MG63 (cell line): ENCODE measurements at places on chromosomes 3 and 15. TPM values are rescaled to one million over a fixed set of nuclear protein-coding genes. Genes with fewer than 3 reads are reported as not detected.

Gene ISLR2
- not detected in 2 replicates for total RNA-seq

Gene PLSCR1
- 113 and 117 TPM in 2 replicates for total RNA-seq

Gene CELSR3
- 0.05 and 0.16 TPM in 2 replicates for total RNA-seq

Gene KBTBD12
- not detected in 2 replicates for total RNA-seq

Gene FMN1
- total RNA-seq, result 0.25 and 9.0 TPM in 2 replicates

Gene SMAD6
- total RNA-seq, result 34.3 and 37.8 TPM in 2 replicates

Gene SNTN
- total RNA-seq, result not detected in 2 replicates

Gene GCNT3
- not detected in 2 replicates for total RNA-seq

Gene SKOR1
- total RNA-seq, result not detected in 2 replicates

Gene ACP3
- total RNA-seq, result not detected in 2 replicates

Gene CYP8B1
- total RNA-seq, result not detected in 2 replicates

Gene TM4SF4
- not detected in 2 replicates for total RNA-seq

Gene PLA2G4B
- total RNA-seq, result 0.20 TPM in 1 of 2 replicates, not detected in the other

Gene TCTA
- 22.3 and 22.6 TPM in 2 replicates for total RNA-seq

Gene PAK6
- 3.9 TPM in 1 of 2 replicates, not detected in the other for total RNA-seq

Gene DZIP1L
- total RNA-seq, result 14.9 and 20.1 TPM in 2 replicates

Gene CEP152
- 2.3 and 7.4 TPM in 2 replicates for total RNA-seq

Gene ZNF774
- 0.07 TPM in 1 of 2 replicates, not detected in the other for total RNA-seq

Gene FGD5
- total RNA-seq, result 0.40 TPM in 1 of 2 replicates, not detected in the other

Gene CAMK2N2
- not detected in 2 replicates for total RNA-seq

Gene CDAN1
- 7.9 and 9.5 TPM in 2 replicates for total RNA-seq

Gene UBAP1L
- 0.43 and 1.0 TPM in 2 replicates for total RNA-seq

Gene MUC4
- total RNA-seq, result not detected in 2 replicates

Gene GPR87
- total RNA-seq, result 0.23 TPM in 1 of 2 replicates, not detected in the other

Gene AMIGO3
- total RNA-seq, result 2.1 TPM in 1 of 2 replicates, not detected in the other
